Memory B cell (primary cell): ENCODE measurements at places on chromosomes 11 and 22.

DNA sequence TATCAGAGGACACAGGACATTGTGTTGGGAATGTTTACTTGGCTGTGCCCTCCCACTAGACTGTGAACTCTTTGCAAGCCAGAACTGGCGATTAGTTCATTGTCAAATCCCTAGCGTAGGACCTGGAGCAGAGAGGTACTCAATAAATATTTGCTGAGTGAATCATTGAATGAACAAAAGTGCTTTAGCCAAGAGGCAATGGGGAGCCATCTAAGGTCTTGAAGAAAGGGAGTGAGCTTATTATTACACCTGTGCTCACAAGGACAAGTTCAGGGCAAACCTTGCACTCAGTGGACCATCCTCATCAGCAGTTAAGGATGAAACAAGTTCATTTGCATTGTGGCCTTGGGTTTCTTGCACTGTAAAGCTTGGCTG, 1.1 kb upstream of the RASSF10 start:
- no peak for DNase-seq

- DNase-seq = no peak
Measured at GRCh38 chr11:78914503-78914902, 339.8 kb upstream of the NARS2 start.

- DNase-seq = no peak
Measured at GRCh38 chr11:64089915-64090805, 54.4 kb downstream of the FLRT1 start.

GRCh38 chr22:21642584-21643448, 714 bp downstream of the SDF2L1 start:
- DNase-seq = peak; percentile 62

DNA sequence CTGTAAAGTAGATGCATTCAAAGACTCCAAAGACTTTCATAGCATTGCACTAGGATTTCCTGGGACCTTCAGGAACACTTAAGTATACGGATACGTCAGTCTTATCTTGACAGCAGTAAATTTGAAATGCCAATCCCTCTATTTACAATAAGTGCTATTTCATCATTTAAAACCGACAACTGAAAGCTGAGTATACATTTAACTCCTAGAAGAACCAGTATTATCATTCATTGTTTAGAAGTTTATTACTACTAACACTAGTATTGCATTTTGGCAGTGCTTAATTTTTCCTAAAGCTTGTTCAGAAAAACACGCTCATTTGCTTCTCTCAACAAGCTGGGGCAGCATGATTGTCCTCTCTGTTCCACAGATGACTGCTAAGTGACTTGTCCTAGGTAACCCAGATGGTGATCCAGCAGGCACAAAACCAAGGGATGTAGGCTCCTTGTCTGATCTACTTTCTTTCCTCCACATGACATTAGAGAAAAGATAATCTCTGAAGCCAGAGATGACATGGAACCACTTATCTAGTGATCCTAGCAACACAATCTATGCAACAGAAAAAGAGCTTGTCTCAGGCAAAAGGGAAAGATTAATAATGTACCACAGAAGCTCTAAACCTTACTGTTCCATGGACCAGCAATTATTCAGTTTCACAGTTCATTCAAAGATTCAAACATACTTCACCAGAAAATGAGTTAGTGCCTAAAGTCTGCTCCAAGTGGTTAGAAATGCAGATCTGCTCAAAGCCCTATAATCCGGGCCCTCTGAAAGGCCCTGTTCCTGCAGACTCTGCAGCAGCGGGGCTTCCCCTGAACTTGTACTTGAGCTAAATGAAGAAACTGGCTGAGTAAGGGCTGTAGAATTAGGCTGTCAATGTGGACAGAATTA, 5.2 kb downstream of the MAML2 start:
- no peak for DNase-seq

GRCh38 chr11:32893343-32894148, 935 bp downstream of the QSER1 start:
- DNase-seq = peak; percentile 48

DNA sequence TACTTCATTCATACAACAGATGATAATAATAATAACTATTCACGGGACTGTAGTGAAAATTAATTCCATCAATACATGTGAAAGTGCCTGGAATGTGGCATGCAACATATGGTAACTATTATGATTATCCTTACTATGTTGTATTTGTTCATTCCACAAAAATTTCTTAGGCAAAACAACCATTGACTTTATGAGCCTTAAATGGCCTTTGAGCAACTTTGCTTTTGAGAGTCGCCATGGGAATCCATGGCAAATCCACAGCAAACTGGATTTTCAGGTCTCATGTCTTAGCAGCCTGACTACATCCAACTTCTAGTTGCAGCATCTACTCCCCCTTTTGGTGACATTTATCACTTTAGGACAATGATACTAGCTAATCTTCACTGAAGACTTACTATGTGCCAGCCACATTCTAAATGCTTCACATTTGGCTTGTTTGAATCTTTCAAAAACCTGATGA, 56.8 kb downstream of the SLC1A2 start:
- no peak for DNase-seq

DNA sequence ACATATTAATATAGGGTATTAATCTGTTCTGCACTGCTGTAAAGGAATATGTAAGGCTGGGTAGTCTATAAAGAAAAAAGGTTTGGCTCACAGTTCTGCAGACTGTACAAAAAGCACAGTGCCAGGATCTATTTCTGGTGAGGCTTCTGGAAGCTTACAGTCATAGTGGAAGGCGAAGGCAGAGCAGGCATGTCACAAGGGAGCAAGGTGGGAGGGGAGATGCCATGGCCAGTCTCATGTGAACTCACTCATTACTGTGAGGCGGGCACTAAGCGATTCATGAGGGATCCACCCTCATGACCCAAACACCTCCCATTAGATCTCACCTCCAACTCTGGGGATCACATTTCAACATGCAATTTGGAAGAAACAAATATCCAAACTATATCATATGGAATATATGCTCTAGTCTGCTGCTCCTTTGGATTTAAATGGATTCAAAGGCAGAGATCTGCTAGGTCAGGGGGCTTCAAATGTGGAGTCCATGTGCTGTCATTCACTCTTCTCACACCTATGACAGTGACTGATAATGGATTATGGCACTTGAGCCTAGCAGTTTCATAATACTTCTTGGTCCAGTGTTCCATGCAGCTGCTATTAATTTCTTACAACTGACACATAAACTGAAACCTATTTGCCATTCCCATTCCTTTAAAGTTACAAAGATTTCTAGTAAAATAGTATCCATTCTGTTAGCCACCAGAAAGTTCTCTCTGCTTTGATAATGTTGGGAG, 146.0 kb downstream of the ATG16L2 start:
- DNase-seq = no peak

DNA sequence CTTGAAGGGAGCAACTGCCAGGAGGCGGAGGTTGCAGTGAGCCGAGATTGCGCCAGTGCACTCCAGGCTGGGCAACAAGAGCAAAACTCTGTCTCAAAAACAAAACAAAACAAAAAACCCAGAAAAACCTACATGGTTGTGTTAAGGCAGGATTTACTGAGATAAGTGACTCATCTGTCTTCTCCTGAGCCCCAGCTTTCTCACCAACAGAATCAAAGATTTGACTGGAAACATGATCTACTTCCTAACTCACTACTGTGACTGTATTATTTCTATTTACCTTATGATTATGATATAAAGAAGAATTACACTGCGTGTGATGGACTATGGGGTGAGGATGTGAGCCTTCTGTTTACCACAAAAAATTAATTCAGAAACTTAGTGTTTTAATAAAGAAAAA, 21.8 kb downstream of the FAM118B start:
- no peak for DNase-seq

GRCh38 chr11:108111126-108111525, 10.2 kb upstream of the ACAT1 start:
- DNase-seq = no peak

DNA sequence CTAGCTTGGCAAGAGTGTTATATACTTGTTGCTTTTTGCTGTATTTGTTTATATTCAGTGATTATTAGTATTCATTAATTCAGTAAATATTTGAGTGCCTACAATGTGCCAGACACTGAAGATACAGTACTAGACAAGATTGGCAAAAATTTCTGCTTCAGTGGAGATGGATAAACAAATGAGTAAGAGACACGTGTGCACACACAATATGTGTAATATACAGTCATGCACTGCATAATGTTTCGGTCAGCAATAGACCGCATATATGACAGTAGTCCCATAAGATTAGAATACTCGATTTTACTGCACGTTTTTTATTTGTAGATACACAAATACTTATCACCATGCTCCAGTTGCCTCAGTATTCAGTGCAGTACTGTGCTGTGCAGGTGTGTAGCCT, 104.9 kb upstream of the GAL start:
- DNase-seq = no peak

GRCh38 chr11:94593030-94593429, 25.9 kb downstream of the PIWIL4 start:
- DNase-seq = no peak
